ENCODE measurements at places on chromosomes 4 and X.

DNA sequence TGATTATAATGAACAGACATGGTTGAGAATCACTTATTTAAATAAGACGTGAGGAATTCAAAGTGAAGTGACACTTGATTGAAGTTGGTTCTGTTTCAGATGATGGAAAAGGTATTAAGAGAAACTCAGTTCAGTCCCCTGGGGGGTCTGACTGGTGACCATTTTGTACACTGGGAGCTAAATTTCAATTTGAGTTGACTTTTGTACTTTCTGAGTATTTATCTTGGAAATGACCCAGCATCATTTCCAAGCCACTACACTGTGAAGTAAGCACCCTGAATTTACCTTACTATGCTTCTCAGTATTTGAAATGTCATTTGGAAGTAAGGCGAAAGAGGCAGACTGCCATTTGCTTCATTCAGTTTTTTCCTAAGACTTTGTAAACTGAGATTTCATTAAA lies 73.4 kb downstream of the CNOT6L start:
- DNase-seq = no peak

DNA sequence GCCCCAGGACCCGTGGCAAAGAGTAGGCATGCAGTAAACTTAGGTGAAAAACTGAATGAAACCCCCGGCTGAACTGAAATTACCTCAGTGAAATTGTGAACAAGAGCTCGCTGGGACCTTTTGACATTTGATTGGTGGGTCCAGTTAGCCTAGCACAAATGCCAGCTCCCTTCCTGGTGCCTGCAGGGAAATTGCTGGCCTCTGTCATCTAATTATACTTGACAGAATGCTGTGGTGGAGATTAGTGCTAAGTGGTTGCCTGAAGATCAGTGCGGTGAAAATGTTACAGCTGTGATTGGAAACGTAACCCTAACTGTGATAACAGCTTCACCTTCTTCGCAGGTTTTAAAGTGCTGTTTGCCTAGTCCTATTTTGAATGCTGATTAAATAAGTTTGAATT lies 43.0 kb downstream of the ADD1 start:
- no peak for DNase-seq

GRCh38 chrX:13101441-13102139 lies 57.2 kb upstream of the FAM9C start:
- no peak for DNase-seq

DNA sequence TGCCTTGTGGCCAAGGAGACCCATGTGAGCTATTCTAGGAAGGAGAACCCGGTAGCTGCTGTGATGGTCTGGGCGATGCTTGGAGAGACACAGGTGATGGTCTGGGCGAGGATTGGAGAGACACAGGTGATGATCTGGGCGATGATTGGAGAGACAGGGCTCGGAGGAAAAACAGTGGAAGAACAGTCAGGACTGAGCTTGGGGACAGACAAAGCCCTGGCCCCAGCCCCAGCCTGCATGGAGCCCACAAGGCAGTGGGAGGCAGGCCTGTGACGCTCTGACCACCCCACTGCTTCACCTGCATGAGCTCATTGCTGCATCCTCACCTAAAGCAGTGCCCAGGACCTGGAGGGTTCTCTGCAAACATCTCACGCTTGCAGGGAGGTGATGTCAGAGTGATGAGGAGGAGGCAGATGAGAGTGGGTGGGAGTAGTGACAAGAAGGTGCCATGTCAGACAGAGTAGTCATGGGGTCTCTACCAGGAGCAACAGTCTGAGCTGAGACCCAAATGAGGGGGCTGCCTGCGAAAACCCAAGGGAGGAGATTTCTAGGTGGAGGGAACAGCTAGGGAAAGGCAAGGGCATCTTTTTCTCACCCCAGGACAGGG lies 35.9 kb upstream of the PSAPL1 start:
- DNase-seq = no peak

- DNase-seq = no peak
Measured at GRCh38 chr4:114287079-114287696, 307.7 kb upstream of the ARSJ start.

GRCh38 chr4:56976283-56976836 lies 1.0 kb downstream of the NOA1 start:
- DNase-seq = no peak

GRCh38 chr4:27828843-27829242 lies 968.2 kb downstream of the STIM2 start:
- DNase-seq = no peak

GRCh38 chrX:110536816-110537215 lies 178.2 kb downstream of the RTL9 start:
- no peak for DNase-seq

- no peak for DNase-seq
Measured at GRCh38 chr4:3331511-3332394, 38.9 kb downstream of the RGS12 start.

GRCh38 chr4:61877893-61878292 lies 677.8 kb downstream of the ADGRL3 start:
- DNase-seq = no peak

- no peak for DNase-seq
Measured at GRCh38 chr4:8410641-8411271, 29.8 kb downstream of the ACOX3 start.

- no peak for DNase-seq
Measured at GRCh38 chr4:2742823-2743517, 13.2 kb downstream of the TNIP2 start.

DNA sequence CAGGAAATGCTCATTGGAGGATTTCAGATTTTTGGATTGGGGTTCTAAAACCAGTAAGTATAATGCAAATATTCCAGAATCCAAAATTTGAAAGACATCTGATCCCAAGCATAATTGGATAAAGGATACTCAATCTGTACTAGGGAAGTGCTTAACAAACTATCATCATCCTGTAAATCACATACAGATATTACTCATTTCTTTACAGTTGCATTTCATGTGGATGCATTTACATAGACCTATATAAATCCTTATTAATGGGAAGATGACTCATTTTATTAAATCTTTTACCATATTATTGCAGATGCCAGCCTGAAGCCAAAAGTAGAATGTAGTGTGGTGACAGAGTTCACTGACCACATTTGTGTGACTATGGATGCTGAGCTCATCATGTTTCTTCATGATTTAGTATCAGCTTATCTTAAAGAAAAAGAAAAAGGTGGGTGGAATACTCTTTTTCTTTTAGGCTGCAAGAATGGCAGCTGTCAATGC lies 22.4 kb upstream of the ADAD1 start:
- DNase-seq = no peak

- no peak for DNase-seq
Measured at GRCh38 chrX:154313147-154313546, 17.6 kb downstream of the TKTL1 start.

- no peak for DNase-seq
Measured at GRCh38 chr4:20283039-20283438, 31.3 kb downstream of the SLIT2 start.

DNA sequence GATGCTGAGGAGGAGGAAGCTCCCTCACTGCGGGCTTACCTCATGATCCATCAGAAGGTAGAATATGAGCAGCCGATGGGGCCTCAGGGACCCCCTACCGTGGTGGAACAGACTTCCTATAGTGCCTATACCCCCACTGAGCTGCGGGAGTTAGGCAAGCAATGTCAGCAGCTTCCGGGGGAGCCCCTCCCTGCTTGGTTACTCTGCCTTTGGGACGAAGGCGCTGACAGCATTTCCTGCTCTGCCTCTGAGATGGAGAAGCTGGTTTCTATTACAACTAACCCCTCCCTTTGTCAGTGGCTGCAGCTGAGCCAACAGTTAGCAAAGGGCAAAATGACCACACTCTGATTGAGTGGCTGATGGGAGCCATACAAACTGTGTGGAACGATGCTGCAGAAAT lies 430.7 kb downstream of the IDS start:
- DNase-seq = no peak

- no peak for DNase-seq
Measured at GRCh38 chr4:56146956-56147355, 198.2 kb downstream of the CEP135 start.

DNA sequence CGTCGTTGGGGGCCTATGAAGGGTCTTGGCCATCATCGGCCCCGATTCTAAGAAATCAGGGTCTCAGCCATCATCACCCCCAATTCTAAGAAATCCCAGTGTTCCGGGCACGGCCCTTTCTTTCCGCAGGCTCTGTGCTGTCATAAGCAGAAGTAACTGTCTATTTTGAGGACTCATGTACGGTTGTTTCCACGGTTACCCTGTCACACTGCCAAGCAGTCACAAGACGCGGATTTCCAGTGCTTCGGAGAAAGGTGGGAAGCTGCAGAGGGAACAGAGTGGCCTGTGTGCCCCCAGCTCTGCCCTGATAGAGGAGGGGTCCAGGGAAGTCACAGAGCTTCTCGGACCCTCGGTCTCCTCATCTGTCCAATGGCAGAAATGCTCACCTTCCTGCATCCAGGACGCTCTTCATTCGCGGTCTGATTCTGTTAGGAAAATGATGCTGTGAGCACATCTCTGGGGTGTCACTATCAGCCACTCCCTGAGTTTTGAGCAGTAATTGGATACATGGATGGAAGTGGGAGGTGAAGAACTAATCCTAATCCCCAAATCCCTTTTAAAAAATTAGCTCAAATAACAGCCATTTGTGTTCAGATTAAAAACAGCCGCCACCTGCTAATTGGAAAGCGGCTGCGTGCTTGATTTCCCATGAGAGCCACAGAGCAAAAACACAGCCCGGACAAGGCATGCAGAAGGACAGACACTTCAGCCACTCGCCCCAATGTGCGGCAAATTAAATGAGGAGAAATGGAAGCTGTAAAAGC lies 73.1 kb downstream of the WFS1 start:
- no peak for DNase-seq

DNA sequence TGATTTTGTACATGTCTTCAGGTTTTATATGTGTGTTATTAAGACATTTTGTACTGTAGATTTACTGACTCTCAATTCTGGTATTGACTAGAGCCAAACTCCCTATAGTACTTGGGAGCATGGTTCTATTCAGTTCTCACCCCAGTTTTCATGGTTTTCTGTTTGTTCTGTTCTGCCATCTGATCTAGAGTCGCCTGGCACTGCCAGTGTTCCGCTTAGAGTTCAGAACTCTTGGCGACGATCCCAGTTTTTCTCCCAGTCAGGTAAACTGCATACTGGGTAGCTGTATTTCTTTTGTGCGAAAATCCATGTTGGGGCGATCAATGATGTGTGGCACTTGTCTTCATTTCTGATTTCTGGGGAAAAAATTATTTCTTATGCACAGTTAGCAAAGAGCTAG lies 78.0 kb downstream of the PHOX2B start:
- no peak for DNase-seq

GRCh38 chrX:65034668-65035445 lies 58.6 kb upstream of the ZC4H2 start:
- DNase-seq = peak; percentile 72

- DNase-seq = no peak
Measured at GRCh38 chrX:38279188-38279587, 48.1 kb downstream of the RPGR start.

DNA sequence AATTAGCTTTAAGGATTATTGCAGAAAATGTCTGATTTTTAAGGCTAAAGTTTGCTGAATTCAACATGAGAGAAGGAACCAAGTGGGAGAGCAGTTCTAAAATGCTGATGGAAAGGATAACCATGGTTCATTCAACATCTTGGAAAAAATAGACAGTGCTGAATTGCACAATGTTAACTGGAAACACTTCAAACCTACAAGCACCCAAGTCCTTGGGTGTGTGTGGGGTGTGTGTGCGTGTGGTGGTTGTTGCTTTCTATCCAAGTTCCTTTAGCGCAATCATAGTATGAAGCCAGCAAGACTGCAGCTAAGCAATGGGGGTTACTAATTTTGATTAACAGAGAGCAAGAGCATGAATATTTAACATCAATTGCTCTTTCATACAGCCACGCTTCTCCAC lies 29.3 kb upstream of the SCOC start:
- DNase-seq = no peak

DNA sequence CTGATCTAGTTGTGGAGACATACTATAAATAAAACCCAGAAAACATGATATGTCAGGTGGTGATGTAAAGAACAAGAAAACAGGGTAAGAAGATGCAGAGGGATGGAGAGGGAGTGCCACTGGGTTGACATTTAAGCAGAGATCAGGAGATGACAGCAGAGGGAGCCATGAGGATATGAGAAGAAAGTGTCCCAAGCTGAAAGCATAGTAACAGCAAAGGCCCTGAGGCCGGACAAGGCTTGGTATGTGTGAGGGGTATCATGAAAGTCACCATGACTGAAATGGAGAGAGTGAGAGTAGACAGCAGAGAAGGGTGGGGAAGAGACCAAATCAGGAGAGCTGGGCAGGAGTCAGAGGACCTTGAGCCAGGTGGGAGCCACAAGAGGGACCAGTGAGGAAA lies 3.4 kb downstream of the GPKOW start:
- no peak for DNase-seq

DNA sequence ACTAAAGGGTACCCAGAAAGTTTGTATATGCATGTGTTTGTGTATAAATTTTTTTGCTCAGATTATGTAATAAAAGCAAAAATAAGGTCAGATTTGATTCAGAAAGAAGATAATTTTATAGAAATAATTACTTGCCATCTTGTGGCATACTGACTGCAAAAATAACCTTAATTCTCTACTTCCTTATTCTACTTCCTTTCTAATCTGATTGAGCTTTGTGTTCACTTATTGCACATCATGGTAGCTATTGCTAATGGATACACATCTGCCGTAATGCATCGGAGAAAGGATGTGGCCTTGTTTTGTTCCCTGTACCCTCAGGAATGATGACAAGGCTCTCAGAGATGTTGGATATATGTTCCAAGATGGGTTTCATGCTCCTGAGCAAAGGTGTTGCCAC lies 10.5 kb upstream of the GNPDA2 start:
- no peak for DNase-seq

DNA sequence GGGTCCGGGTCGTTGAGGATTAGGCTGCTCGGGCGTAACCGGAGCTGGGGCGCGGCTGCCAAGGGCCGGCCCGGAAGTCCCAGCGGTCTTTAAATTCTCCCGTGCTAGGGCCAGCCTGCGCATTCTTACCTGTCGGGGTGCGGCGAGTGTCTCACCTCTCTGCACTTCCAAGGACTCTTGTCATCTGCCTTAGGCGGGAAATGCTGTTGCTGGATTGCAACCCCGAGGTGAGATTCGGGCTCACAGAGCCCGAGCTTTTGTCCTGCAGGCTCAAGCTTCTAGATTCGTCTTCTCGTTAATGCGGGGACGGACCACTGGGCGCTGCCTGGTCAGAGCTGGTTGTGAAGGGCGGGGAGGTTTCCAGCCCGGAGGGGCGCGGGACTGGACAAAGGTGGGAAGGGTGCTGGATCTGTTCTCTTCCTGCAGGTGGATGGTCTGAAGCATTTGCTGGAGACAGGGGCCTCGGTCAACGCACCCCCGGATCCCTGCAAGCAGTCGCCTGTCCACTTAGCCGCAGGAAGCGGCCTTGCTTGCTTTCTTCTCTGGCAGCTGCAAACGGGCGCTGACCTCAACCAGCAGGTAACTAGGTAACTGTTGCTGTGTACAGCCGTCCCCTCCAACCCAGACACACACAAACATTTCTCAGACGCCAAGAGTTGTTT lies at the start of gene ANKRD37:
ANKRD37 (plus strand) TSS at position 118 of the 662 bp plus-strand sequence; CDS start at position 201, 83 bp downstream.
- no peak for DNase-seq

- no peak for DNase-seq
Measured at GRCh38 chrX:123899701-123900100, 39.8 kb downstream of the XIAP start.

Measured in stimulated activated CD8-positive, alpha-beta memory T cell treated with anti-CD3 and anti-CD28 coated beads, Interleukin-4, amount 100 ng/mL, for 24 hours (primary cell).